Motor neuron (in vitro differentiated cells): ENCODE measurements at places on chromosomes 6 and 20. TPM values are rescaled to one million over a fixed set of nuclear protein-coding genes. Genes with fewer than 3 reads are reported as not detected.

Gene TAAR5
- not detected in 2 replicates for total RNA-seq

Gene ANKEF1
- 3.6 and 4.5 TPM in 2 replicates for total RNA-seq

- ATAC-seq, result no peak
Observed at GRCh38 chr6:36627141-36627540, 33.0 kb downstream of the SRSF3 start.

Gene SPDEF
- total RNA-seq, result 0.20 TPM in 1 of 2 replicates, not detected in the other

DNA sequence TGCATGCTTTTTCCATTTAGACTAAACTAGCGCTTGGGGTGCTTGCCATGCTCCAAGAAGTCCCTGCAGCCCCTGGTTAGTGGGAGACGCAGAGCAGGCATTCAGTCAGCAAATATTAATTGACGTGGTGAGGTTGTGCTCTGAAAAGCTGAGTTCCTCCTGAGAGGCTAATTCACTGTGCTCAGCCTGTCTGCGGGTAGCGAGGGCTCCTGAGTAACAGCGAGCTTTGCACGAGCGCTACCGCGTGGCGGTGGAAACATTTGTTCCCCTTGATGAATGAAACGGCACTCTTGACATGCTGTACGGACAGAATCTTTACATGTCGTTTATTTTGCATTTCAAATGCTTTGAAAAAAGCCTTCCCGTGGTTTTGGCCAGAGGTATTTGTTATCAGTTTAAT is 170.6 kb upstream of the AGPAT4 start:
- peak; percentile 86 for ATAC-seq

Gene ZNF341
- total RNA-seq, result 2.8 and 2.9 TPM in 2 replicates
